Stimulated activated naive CD4-positive, alpha-beta T cell treated with Interleukin-2 at 50 U/mL for 16 hours (primary cell): ENCODE measurements at places on chromosomes 4 and X.

DNA sequence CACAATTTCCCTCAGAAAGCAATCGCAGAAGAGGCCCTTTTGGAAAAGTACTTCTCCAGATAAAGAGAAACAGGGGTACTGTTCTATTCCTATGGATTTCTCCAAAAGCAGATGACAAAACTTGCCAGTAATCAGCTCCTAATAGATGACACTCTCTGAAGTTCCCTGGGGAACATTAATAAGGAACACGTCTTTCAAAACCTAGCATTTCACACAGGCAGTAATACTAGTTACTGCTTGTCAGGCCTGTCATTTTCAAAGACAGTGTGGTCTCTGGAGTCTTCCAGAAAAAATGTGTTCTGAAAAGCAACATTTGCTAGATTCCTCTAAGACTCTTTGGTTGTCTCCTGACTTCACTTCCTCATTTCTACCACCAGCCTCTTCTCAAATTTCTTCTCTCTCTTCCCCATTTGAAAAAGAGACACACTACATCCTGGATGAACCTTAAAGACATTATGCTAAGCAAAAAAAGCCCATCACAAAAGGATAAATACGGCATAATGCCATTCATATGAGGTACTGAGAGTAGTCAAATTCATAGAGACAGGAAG is 47.3 kb downstream of the CHRDL1 start:
- DNase-seq = no peak

DNA sequence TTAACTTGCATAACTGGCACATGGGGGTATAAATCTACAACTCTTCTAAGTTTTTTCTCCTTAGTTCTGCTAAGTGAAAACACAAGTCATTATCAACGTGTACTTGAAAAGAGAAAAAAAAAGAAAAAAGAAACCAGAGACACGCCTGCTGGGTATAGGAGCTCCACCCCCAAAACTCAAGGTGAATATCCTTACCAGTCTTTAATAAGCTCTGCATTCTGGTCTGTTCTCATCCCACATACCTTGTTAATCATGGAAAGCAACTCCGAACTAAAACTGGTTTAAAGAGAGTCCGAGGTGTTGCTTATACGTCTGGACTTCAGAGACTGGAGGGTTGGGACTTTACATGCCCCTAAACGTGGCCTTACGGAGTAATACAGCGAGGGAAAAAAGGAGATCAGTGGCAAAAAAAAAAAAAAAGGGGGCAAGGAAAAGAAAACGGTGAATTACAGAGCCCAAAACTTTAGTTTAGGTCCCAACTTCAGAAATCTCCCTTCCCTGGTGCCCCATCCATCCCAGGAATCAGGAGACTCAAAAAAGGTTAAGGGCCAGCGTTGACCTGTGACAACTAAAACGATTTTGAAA is 1.0 kb downstream of the PGRMC2 start:
- DNase-seq = peak; percentile 31

DNA sequence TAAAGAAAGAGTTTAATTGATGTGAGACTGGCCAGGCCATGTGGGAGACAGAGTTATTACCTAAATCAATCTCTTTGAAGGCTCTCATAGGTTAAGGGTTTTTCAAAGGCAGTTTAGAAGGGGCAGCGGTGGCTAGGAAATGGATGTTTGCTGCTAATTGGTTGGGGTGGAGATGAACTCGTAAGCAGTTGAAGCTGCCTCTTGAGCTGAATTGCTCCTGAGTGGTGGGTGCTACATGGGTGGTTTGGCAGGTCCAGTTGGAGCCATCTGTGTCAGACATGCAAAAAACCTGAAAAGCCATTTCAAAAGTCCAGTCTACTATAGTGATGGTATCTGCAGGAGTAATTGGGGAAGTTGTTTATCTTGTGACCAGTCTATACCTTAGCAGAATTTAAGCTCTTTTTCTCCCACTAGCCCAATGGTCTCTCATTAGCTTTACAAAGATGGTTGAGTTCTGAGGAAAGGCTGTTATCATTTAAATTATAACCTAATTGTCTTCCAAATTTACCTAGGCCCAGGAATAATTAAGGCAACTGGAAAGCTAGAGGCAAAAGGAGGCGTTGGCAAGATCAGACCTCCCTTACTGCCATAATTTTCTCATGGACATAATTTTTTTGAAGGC is 762.4 kb upstream of the FRG1 start:
- no peak for DNase-seq

- no peak for DNase-seq
These were observed 142.7 kb downstream of the RPA4 start for GRCh38 chrX:97026406-97026805.

DNA sequence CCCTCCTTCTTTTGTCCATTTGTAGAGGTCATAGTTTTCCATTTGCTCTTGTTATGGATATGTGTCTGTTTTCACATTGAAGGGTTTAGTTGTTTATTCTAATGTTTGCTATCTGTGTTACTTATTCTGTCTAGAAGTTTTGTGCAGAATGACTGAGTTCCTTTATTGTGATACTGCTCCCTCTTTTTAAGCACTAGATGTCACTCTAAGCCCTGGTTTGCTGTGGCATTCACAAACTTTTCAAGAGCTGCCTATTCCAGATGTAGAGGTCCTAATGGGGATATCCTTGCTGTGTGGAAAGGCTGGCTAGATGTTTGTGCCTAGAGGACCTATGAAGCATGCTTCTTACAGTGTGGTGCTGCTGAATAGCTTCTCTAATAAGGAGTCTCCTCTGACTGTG is 338.6 kb downstream of the SPIN4 start:
- no peak for DNase-seq

DNA sequence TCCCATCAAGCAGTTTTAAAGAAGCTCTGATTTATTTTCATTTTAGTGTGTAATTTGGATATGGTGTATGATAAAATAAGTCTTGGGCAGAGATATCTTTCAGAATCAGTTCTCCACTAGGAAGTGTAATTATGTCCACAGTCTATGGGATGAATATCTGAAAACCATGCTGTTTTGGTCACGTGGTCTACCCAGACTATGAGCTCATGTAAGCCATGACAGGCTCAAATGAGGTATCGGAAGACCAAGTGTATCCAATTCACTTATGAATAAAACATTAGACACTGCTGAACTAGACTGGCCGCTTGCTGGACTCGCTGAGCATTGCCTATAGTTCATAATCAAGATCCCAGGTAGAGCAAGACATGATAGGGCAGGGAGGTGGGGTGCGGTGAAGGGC is 50.5 kb downstream of the SOD3 start:
- no peak for DNase-seq

DNA sequence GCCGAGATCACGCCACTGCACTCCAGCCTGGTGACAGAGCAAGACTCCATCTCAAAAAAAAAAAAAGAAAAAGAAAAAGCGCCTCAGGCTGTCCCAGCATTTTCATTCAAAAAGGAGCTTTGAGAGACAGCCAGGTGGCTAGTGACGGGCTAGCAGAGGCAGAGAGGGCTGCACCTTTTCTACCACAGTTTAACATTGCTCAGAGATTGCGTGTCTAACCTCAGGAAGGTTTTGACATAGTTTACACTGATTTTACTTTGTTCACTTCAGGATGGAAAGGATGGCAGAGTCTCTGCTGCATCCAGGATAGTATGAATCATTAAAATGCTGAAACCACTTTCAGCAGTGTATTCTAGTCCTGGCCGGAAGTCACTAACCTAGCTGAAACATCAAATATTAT is 28.1 kb downstream of the ZFP42 start:
- DNase-seq = no peak

DNA sequence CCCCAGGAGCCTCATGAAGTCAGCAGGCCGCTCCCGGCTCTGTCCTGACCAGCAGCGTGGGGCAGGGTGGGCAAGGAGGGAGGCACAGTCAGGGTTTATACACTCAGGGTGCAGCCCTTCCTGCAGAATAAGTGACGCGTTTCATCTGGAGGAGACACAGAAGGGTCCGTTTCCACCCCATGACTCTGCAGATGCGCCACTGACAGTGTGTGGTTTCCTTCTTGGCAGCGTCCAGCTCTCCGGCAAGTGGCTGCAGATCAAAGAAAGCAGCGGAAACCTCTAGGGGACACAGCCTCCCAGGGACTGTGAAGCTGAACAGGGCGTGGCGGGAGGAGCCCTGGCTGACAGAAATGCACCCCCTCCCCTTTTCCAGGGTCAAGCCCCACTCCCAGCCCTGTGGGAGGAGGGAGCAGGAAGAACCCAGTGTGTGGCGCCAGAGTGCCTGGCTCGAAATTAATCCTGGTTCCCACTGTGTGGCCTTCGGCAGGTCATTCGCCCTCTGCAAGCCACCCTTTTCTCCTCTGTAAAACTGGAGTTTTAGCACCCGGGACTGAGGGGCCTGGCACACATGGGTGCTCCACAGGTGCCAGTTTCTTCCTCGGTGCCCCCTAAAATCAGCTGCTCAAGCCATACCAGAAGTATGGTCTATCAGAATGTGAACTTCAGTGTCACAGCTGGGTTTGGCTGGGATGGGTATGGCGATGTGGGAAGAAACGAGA is 17.3 kb upstream of the TBC1D14 start:
- no peak for DNase-seq

- DNase-seq = no peak
These were observed 1.2 kb downstream of the TMEM255A start for GRCh38 chrX:120309873-120310705.

DNA sequence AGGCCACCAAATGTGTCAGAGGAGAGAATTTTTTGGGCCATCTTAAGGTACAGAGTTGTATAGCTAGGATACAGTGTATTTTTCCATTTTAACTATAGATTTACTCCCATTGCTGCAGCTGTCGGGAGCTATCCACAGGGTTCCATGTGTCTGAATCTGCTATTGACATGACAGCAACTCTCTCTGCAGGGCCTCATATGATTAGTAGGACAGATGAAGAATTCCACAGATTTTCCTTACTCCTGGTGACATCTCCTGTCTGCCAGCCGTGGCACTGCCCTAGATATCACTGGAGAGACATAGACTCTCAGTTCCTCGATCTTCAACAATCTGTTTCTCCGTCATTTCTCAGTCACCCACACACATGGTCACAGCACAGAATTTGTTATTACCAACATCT is 86.5 kb downstream of the SPCS3 start:
- DNase-seq = no peak

DNA sequence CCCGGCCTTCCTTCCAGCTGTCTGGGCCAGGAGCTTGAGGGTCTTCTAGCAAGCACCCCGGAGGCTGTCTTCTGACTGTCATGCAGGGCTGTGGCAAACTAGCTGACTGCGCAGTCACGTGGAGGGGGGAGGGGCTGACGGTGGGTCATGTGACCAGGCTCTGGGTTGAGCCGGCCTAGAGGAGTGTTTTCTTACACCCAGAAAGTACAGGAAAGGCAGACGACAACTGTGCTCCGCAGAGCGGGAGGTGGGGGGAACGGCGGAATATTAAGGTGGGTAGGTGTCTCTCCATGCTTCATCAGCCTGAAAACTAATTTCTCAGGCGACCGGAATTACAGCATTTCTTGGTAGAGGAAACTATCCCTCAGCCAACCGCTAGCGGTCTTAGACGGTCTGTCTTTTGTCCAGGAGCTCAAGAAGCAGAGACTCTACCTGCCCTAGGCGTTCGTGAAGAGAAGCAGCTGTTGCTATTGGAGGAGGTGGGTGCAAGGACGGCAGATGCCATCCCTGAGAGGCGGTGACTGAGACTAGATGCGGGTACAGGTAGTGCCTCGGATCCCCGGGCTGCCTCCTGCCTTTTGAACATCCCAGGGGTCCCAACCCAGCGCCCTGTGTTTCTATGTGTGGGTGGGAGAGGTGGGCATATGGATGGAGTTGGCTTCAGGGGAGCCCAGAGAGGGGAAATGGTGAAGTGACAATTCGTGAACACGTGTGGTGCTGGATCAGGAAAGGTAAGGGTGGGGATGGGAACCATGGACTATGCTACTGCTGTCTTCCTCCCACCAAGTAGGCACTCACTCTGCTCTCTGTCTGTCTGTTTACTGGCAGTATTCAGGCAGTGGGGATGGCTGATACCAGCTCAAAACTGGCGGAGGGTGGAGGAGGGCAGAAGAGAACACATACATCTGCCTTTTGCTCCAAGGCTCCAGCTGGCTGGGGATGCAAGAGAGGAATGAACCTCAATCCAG is 8.8 kb downstream of the GPRASP1 start:
- peak; percentile 80 for DNase-seq

DNA sequence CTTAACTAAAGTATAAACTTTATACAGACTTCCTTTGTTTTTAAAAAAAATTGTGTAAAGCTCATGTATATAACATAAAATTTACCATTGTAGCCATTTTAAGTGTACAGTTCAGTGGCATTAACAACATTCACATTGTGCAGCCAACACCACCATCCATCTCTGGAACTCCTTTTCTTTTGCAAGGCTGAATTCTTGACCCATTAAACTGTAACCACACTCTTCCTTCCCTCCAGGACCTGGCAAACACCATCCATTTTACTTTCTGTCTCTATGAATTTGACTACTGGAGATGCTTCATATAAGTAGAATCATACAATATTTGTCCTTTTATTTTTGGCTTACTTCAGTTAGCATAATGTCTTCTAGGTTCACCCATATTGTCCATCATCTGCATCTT is 104.7 kb downstream of the RASL11B start:
- DNase-seq = no peak

- DNase-seq = no peak
These were observed 193.6 kb downstream of the FBXW7 start for GRCh38 chr4:152342293-152342692.

DNA sequence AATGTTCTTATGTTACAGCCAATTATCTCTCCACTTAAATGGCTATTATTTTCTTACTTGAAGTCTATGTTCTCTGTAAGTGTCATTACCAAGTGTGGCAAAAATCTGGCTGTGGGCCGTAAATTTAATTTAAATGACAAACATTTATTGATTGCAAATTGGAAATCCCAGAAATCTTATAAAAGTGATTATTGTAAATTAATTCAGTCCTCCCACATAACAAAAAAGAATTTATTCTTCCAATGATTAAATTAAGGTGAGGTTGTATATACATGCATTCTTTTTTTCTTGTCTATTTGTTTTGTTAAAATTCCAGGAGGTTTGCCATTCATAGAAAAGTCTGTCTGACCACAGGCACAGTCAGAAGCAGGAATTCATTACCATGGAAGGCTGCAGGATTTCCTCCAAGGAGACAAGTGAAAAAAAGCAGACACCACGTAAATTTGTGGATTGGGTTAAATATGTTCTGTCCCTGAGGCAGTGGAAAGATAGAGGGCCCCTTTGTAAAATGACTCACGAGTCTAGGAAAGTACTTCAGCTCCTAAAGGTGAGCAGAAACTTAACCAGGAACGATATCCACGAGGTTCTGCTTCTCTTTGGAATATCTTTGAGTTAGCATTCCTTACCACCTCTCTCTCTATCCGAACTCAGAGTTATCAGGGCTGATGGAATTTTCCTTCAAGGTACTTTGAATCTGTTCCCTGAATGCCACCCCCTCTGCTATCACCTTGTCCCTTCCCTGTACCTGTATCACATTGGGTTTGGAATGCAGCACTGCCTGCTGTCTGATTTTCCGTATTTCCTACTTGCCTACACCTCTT is 10.7 kb downstream of the PPARGC1A start:
- no peak for DNase-seq

DNA sequence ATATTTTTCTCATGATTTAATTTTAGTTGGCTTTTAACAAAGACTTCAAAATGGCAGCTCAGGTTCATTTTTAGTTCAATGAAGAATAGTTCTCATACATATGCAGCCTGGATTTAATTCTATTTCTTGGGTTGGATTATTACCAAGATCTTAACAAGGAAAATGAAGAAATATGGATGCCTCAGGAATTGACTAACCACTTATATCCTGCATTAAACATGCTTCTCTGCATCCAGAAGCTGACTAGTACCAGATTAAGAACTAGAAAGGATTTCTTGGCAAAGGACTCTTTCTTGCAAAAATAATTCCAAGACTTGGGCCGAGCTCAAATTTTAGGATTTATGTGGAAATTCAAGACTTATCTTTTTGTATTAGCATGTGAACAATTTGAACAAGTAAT is 5.6 kb upstream of the KLHL2 start:
- no peak for DNase-seq
